ENCODE measurements at places on chromosomes 1 and 21. TPM values are rescaled to one million over a fixed set of nuclear protein-coding genes. Genes with fewer than 3 reads are reported as not detected.

DNA sequence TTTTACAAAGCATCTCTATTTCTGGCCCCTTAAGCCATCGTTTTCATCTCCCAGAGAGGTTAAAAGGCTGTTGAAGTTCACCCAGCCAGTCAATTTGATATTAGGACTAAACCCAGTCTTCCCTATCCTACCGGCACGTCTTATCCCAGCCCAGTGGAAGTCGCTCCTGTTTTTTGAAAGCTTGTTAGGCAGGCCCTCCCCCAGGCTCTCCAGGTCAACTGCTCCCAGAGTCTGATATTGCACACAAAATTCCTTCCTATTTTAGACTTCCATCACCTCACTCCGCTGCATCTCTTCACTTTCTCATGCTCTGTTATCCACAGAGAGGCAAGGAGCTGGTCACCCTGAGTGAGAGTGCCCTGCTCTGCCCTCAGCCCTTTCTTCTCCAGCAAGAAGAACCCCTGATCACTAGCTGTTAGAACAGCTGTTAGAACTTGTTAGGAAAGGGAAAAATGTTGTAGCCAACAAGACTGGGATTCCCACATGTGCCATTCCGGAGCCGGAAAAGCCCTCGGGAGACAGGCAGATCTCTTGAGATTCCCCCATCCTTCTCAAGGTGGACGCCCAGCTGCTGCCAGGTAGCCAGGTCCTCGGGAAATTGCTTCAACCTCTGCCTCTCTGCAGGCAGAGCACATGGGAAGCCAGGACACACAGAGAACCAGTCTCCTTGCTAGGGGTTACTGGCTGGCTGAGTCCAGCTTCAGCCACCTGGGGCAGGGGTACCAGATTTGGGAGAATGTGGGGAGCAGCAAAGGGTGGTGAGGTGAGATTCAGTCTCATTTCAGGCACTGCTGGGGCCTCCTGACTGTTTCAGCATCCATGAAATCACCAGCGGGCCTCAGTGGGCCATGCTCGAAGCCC lies 25.7 kb downstream of the PLXNA2 start:
- H3K27me3 ChIP-seq, result peaks cover 2% of the 10 kb centered on the region
- H3K4me3 ChIP-seq, result no peak overlapping the region
- no peaks in the 10 kb centered on the region for H3K36me3 ChIP-seq
- H3K27ac ChIP-seq, result no peak overlapping the region

GRCh38 chr1:160309571-160309970 lies 24.6 kb upstream of the PEX19 start:
- peaks cover 50% of the 10 kb centered on the region for H3K36me3 ChIP-seq
- DNase-seq, result no peak
- no peak overlapping the region for H3K4me3 ChIP-seq

- H3K4me1 ChIP-seq, result no peaks in the 10 kb centered on the region
- H3K27ac ChIP-seq, result no peak overlapping the region
- H3K4me3 ChIP-seq, result no peak overlapping the region
- no peaks in the 10 kb centered on the region for H3K27me3 ChIP-seq
- peaks cover 5% of the 10 kb centered on the region for H3K36me3 ChIP-seq
Observed at GRCh38 chr1:196734006-196734405, 40.6 kb upstream of the CFHR3 start.

- H3K4me3 ChIP-seq, result no peak overlapping the region
- DNase-seq, result no peak
- peaks cover 1% of the 10 kb centered on the region for H3K27me3 ChIP-seq
- H3K36me3 ChIP-seq, result no peaks in the 10 kb centered on the region
Observed at GRCh38 chr21:17428484-17428869, 84.4 kb upstream of the CXADR start.

DNA sequence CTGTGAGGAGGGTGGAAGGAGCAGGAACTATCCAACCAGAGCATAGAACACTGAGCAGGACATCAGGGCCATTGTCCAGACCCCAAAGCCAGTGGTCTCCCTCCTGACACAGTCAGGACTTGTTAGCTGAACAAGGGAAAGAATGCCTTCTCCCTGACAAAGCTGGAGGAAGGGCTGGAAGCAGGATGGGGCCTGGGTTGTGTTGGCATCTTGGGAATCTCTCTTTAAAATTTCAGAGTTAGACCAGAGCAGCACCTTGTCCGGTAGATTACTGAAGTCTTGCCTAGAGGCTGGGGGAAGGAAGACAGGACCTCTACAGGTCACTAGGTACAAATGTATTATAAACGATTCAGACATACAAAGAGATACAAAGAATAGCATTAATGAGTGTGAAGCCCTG lies 35.0 kb upstream of the ATP2B4 start:
- no peaks in the 10 kb centered on the region for H3K27me3 ChIP-seq
- no peak overlapping the region for H3K27ac ChIP-seq
- H3K4me1 ChIP-seq, result peaks cover 11% of the 10 kb centered on the region
- DNase-seq, result no peak
- H3K36me3 ChIP-seq, result no peaks in the 10 kb centered on the region

- peaks cover 76% of the 10 kb centered on the region for H3K4me1 ChIP-seq
- H3K36me3 ChIP-seq, result no peaks in the 10 kb centered on the region
- peak overlapping the region; percentile 78 for H3K27ac ChIP-seq
- peak; percentile 72 for DNase-seq
- no peak overlapping the region for H3K4me3 ChIP-seq
Observed at GRCh38 chr1:117653732-117654492, 48.1 kb downstream of the TENT5C start.

- H3K27me3 ChIP-seq, result peaks cover 12% of the 10 kb centered on the region
- peaks cover 3% of the 10 kb centered on the region for H3K4me1 ChIP-seq
- no peaks in the 10 kb centered on the region for H3K36me3 ChIP-seq
- no peak for DNase-seq
- H3K4me3 ChIP-seq, result no peak overlapping the region
Observed at GRCh38 chr1:31579374-31579773, 3.1 kb downstream of the TINAGL1 start.

DNA sequence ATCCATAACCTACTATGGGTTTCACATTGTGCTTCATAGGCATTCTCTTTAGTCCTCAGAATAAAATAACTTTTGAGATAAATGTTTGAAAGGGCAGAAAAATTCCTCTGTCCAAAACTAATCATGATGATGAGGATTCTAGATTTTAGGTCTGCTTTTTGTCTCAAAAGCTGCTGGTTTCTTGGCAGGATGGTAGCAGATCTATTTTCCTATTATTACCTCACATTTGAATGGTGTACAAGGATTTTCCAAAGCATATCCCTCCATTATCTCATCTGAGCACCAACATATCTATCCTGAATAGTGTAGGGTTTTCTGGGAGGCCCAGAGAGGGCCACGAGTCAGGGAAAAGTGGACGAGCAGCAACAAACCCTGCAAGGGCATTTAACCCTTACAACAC lies 201.9 kb downstream of the PLPP3 start:
- H3K27ac ChIP-seq, result no peak overlapping the region
- H3K27me3 ChIP-seq, result peaks cover 2% of the 10 kb centered on the region
- H3K4me3 ChIP-seq, result no peak overlapping the region
- H3K36me3 ChIP-seq, result no peaks in the 10 kb centered on the region
- no peak for DNase-seq

The COL9A2 gene
- 13.1 TPM for total RNA-seq

The EFNA4 gene
- 5.0 TPM for total RNA-seq

The TMEM81 gene
- 3.2 TPM for total RNA-seq

The C1orf210 gene
- total RNA-seq, result not detected

All from activated CD4-positive, alpha-beta memory T cell treated with anti-CD3 and anti-CD28 coated beads for 36 hours (primary cell).